ENCODE measurements at places on chromosomes 1 and 21. TPM values are rescaled to one million over a fixed set of nuclear protein-coding genes. Genes with fewer than 3 reads are reported as not detected.
A peak's percentile ranks its signal among the peaks of the same experiment; 100 is the strongest.

- DNase-seq, result no peak
Observed at GRCh38 chr1:4978660-4979390, 324.4 kb downstream of the AJAP1 start.

The HUNK gene
- total RNA-seq, result 0.20 TPM

GRCh38 chr1:153827168-153827964 is 52.2 kb downstream of the SLC27A3 start:
- no peak for DNase-seq

The ITGB2 gene
- total RNA-seq, result 4.3 TPM

- DNase-seq, result peak; percentile 30
Observed at GRCh38 chr1:157403203-157403602, 149.1 kb downstream of the FCRL5 start.

- no peak for DNase-seq
Observed at GRCh38 chr21:35607406-35607805, 452.9 kb downstream of the SETD4 start.

DNA sequence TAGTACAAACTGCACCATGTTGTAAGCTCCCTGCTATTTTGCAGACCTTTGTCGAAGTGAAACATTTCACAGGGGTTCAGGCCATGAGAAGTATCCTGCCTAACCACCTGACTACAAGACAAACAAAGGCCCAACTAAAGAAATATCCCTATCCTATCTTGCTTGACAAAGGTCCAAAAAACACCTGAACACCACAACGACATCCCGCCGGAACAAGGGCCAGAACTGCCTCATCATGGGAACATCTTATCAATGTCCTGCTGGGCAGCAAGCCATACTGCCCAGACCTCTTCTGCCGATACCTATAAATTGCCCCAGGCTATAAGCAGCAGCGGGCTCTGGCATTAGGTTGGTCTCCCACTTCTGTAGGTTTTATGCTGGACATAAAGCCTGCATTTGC is 12.3 kb downstream of the MYSM1 start:
- DNase-seq, result no peak

The NFIA gene
- total RNA-seq, result not detected

GRCh38 chr1:204758601-204759000 is 73.1 kb upstream of the LRRN2 start:
- no peak for DNase-seq

The SH3BGR gene
- total RNA-seq, result 1.0 TPM

GRCh38 chr1:942864-943533 is 16.1 kb downstream of the NOC2L start:
- DNase-seq, result no peak

All from MG63 (cell line).